Endothelial cell of umbilical vein (primary cell): ENCODE measurements at places on chromosomes 11 and 22. TPM values are rescaled to one million over a fixed set of nuclear protein-coding genes. Genes with fewer than 3 reads are reported as not detected.
A peak's percentile ranks its signal among the peaks of the same experiment; 100 is the strongest.

The RCOR2 gene
- polyA plus RNA-seq: 0.43 and 0.63 TPM in 2 replicates

DNA sequence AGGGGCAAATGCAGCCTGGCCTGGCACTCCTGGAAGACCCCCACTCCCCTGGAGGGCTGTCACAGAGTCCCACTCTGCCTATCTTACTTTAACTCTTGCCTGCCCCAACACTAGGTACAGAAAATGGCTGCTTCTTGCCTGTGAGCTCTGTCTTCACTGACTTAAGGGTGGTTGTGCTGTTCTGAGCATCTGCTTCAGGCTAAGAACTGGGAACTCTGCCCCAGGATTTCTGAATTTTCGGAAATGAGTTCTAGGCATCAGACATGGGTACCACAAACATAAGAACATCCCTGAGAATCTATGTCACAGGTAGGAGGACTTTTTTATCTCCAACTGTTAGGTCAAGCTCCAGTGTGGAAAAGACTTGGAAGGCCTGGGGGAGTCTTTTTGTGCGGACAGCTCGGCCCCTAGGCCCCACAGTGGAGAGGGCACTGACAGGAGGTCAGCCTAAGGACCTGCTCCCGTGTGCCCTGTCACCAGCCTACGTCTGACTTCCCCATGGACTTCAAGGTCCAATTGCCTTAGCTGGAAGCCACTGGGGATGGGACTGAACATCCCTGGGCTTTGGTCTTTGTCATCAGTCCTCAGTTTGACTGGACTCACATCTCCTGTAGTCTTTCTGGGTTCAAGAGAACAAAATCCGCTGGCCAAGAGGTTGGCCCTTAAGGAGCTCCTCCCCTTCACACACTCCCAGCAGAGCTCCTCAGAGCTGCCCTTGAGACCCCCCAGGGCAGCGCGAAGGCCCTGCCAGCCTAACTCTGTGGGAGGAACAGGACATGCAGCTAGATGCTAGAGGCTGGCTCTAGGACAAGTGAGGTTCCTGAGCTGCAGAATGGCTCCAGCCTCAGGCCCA is 31.9 kb downstream of the PPP2R1B start:
- peak; percentile 30 for DNase-seq
- H3K4me1 ChIP-seq: peaks cover 69% of the 10 kb centered on the region

GRCh38 chr22:42683578-42684283 is 34.5 kb upstream of the CYB5R3 start:
- no peak overlapping the region for H3K27ac ChIP-seq
- H3K27me3 ChIP-seq: no peaks in the 10 kb centered on the region
- no peak overlapping the region for H3K4me3 ChIP-seq
- H3K4me1 ChIP-seq: peaks cover 10% of the 10 kb centered on the region

DNA sequence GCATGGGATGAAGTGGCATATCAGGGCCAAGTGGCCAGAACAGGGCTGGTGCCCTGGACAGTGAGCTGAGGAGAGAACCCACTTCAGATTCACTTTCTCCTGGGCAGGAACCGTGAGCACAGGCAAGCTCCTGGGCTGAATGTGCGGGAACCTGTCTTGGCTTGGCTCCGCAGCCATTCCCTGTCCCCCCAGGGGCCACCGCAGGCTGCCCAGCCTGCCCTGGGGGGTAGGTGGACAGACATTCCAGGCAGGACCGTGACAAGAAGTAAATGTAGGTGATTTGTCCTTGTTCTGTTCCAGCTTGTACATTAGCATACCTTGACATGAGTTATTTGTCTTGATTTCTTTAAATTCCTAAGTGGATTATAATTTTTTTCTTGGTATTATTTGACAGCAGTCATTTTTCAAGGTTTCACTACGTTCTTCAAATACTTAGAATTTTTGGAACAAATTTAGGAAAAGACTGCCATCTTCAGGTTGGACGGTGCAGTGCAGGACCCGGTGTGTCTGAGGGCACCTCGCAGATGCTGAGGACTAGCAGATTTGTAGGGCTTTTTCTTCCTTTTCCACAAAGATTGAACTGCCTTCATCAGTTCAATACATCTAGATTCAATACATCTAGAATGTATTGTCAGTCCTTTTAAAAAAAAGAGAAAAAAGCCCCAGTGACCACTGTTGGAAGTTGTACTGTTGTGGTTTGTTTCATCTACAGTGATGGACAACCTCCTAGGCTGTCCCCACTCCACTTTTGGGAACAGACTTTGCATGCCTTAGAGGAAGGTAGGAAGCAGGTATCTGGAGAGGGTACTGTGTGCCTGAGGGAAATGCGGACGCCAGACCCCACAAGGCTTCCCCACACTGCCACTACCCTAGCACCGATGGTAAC is 115.1 kb upstream of the RASSF10 start:
- peak; percentile 69 for DNase-seq
- no peak overlapping the region for H3K27ac ChIP-seq
- H3K4me1 ChIP-seq: no peaks in the 10 kb centered on the region
- no peak overlapping the region for H3K4me3 ChIP-seq
- no peaks in the 10 kb centered on the region for H3K36me3 ChIP-seq
